NCI-H2171 (cell line): ENCODE measurements at places on chromosomes 12 and 14.

- no peak for DNase-seq
These were observed 442 bp downstream of the FLVCR2 start for GRCh38 chr14:75578786-75579337.

- DNase-seq, result no peak
These were observed 57.3 kb upstream of the ELK3 start for GRCh38 chr12:96136725-96137378.

- no peak for DNase-seq
These were observed 3.7 kb upstream of the IGF1 start for GRCh38 chr12:102484017-102484416.

GRCh38 chr12:1830981-1831963 is 10.9 kb downstream of the LRTM2 start:
- no peak for DNase-seq

DNA sequence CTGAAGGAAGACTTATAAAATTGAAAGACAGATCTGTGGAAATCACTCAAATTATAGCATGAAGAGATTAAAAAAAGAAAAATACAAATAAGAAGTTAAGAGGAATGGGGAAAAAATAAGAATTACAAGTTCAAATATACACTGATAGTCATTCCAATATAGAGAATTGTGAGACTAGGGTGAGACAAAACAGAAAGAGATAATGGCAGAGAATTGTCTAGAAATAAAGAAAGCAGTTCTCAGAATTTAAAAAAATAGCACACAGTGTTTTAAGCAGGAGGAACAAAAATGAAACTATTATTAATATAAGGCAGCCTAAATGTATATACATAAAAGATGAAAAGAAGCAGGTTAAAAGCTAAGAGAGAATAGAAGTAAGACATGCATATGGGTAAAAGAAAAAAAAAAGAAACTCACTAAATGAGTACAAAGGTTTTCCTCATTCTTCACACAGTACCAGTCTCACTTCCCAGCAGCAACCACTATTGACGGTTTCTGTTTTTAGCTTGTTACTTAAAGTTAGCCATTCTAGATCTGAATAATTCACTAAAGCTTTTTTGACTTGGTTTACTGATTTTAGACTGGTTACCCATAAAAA is 31.1 kb downstream of the SLC38A4 start:
- DNase-seq, result no peak

GRCh38 chr12:51442324-51442723 is 17.7 kb downstream of the SLC4A8 start:
- DNase-seq, result no peak

DNA sequence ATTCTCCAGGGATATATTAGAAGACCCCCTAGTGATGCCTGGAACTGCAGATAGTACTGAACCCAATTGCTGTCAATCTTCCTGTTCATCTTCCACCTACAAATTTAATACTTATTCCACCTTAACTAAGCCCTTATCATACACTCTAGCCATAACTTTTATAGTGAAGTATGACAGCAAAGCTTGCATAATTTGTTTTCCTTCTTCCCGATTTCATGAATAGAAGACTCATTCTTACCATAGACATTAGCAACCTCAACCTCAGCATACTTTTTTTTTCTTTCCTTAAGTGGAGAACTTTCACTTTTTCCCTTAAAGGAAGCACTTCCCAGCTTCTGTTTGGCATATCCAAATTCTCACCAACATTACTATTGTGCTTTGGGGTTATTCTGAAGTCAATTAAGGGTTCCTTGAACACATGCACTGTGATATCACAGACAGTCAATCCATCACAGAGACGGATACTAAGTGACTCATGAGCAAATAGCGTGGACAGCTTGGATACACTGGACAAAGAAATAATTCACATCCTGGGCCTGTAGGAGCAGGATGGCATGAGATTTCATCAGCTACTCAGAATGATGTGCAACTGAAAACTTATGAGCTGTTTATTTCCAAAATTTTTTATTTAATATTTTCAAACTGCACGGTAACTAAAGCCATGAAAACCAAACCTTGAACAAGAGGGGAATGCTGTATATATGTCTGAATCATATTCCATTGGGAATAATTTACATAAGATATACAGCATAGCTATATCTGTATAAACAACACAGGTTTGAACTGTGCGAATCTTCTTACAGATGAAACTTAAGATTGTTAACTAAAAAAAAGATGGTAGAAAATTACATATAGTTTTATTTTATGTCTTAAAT is 63.9 kb downstream of the SYT1 start:
- DNase-seq, result no peak

DNA sequence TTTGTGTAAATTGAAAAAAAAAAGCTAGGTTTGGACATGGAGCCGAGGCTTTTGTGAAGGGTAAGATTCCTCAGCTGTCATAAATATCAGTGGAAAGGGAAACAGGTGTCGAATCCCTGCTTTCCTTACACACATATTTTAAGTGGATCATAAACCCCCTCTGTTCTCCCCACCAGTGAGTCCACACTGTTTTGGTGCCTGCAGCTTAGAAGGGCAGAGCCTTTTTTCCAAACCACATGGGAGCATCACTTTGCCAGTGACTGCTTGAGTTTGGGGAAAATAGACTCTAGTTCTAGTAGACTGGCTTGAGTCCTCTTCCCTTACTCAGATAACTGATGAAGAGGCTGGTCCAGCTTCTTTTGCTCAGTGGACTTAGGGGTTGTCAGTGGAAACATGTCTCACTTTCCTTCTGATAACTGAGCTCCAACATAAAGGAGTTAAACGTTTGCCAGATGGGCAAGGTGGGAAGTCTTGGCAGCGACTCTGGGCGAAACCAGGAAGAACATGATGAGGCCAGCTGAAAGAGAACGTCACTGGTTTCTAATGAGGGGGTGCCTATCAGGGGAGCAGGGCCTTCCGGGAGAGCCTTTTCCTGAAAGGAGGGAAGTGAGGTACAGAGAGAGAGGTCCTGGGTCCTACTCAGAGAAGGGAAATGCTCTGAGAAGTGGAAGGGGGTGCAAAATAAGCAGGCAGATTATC is 168.1 kb upstream of the PARP11 start:
- DNase-seq, result no peak

DNA sequence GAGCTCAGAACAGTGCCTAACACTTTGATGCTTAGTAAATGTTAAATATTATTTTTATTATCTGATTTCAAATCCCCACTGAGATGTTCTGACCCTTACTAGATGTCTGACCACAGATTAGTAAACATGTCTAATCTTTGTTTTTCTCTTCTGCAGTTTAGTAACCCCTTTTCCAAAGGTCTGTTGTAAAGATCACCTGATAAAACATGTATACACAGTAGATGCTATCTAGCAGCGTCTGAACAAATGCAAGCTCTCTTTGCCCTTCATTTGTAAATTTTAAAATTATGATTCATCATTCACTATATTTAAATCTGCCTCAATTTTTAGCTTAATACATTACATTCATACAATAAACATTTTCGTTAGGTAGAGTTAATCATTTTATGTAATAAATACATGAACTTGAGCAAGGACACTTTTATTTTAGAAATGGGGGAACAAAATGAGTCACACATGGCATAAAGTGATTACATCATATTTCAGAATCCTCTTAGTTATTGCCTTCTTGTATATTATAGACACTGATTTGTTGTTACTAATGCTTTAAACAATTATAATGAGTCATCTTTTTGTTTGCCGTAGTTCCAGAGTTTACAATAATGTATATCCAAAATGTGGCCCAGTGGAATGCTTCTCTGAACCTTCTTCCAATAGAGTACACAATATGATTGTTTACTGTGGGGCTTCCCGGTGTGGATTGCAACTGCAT is 1.7 kb upstream of the OR4K5 start:
- no peak for DNase-seq

GRCh38 chr14:90678846-90679362 is 137.3 kb downstream of the TTC7B start:
- no peak for DNase-seq

DNA sequence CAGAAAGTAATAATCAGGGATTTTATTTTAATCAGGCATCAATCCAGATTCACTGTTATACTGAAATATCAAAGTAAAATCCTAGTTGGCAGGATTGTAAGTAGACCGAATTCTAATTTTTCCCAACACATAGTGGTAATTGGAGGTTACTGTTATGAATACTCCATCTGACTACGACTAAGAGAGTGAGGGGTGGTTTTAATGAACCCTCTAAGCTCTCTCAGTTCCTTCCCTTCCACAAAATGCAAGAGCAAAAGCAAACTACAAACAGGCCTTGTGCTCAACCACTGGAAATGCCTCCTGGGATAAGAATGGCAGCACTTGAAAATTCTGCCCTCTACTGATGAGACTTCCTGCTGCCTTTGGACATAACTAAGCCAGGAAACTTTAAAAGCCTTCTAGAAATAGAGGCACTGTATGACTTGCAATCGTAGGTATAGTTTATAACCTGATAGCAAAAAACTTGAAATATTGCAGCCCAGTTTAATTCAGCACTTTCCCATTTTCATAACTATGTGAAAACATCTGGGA is 184.8 kb downstream of the SLC16A7 start:
- DNase-seq, result no peak

DNA sequence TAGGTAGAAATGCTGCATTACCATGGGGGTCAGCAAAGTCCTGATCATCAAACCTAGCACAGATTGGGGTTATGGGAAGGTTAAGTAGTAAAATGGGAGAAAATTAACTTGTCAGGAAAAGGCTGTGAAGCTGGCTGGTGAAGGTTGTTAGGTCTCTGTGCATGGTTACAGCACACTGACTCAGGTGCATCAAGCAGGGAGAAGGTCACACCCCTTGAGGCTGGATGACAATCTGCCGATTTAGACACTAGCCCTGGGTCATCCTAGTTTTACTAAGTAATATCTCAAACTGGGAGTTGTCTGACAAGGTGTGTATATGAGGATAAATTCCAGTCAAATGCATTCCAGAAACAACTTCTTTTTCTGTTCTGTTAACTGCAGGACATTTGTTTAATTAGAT is 271.1 kb upstream of the LRIG3 start:
- no peak for DNase-seq

- peak; percentile 59 for DNase-seq
These were observed 11.2 kb downstream of the KCNH3 start for GRCh38 chr12:49549735-49550692.

GRCh38 chr12:95481072-95481471 is 7.1 kb downstream of the METAP2 start:
- DNase-seq, result no peak

DNA sequence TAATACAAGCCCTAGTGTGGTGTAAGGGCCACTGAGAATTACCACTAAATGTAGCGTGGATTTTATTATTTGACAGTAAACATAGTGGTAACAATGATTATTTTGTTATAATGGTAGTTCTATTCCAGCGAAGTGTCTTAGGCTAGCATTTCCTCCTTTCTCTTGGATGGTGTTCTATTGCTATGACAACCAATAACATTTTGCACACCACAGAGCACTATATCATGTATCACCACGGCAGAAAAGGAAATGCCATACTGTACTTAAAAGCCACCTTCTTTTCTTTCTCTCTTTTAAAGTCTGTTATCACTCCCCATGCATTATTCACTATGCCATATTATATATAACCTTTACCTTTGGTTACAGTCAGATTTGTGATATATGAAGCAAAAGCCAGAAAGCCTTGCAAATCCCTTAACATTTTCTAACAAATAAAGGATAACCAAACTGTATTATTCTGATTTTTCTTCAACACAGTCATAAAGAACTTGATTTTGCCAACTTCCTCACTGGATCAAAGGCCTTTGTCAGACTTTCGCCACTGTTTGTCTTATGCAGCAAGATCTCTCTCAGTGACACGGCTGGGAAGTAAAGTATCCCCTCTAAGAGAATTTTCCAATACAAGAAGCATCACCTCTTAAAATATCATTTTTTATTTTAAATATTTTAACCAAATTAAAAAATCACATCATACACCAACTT is 195.8 kb downstream of the FOXN3 start:
- DNase-seq, result no peak

GRCh38 chr12:120737557-120738251 is 12.1 kb downstream of the ACADS start:
- DNase-seq, result no peak

DNA sequence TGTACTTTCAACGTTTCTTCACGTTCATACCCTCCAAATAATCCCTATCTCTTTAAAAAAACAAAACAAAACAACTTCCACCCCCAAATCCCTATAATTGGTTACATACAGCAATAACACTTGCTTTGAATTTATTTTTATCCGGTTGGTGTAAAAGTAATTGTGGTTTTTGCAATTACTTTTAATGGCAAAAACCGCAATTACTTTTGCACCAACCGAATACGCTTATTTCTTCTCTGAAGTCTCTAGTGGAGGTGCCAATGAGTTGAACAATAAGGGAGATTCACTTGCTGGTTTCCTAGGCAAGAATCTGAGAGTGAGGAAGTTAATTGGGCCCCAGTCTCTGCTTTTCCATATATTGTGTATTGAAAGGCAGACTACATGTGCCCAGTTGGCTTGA is 133.3 kb downstream of the DACT1 start:
- DNase-seq, result no peak

DNA sequence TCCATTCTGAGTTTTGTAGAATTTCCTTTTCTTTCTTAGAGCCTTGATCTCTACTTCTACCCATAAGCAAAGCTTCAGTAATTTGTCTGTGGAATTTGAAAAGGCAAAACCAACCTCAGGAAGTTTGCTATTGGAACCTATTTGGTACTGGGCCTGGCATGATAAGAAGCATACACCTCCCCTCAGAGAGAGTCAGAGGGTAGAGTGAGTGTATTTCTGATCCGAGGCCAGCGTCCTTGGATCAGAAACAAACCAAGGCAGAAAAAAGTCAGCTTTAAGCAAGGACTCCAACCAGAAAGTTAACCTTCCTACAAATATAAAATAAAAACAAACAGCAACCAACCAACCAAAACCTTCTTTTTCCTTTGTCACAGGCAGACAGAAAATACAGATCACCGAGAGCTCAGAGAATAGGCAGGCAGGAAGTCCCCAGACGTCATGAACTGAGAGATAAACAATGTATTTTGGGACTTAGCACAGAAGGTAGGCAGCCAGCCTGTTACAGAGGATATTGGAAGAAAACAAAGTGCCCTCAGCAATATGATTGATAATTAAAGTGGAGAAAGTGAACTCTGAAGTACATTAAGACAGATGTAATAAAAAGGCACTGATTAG is 141.5 kb downstream of the NEDD1 start:
- no peak for DNase-seq

DNA sequence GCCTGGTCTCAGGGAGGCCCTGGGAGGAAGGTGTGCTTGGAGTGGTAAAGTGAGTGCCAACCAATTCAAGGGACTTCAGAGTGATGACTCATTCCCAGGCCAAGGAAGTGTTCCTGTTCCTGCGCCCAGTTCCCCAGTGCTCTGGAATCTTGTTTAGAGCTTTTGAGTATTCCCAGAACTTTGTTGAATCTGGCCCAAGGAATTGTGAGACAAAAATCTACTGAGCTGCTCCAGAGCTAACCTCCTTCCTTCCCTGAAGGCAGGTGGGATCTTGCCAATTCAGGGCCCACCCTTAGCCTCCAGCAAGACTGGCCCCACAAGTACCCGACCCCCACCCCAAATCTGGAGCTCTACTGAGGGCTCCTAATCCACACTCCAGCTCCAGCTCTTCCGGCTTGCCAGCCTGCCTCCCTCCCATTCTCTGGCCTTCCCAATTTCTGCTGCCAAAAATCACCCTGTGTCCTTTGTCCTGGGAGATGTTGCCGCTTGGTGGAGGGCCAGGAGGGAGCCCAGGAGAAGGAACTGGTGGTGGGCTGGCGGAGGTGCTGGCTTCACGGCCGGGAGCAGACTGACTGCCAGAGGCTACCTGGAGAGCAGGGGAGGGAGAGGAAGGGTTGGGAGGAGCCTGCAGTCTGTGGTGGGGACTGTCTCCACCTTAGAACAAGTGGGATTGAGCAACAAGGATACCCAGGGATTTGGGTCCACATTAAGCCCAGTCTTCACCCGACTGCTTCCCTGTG is 2.0 kb upstream of the ATN1 start:
- peak; percentile 93 for DNase-seq

- DNase-seq, result no peak
These were observed 615.2 kb downstream of the RPS29 start for GRCh38 chr14:48970943-48971342.
